NCI-H1048 (cell line): ENCODE measurements at places on chromosomes 3 and 15.

DNA sequence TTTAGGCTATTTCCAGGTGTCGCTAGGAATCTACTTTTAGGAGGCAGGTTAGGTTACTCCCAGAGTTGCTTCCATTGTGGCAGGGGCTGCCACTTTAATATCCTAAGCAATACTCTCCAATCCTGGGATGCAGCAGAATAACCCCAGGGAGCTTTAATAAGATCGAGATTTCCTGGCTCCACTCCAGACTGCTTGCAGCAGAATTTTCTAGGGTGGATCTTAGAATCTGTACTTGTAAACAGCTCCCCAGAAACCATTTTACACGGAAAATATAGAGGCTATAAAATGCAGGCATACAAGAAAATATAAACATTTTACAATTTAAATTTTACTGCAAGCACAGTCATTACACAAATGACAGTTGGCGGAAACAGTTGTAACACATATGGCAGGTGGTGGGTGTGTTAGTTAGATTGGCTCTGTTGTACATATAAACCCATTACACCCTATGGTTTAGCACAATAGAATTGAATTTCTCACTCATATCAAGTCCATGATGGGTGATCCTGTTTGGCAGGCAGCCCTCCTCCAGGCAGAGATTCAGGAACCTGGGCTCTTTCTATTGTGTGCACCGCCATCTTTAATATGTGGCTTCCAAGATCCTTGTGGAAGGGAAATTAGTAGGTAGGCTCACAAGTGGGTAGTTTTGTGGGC is 35.0 kb upstream of the TNFAIP8L3 start:
- DNase-seq: no peak

DNA sequence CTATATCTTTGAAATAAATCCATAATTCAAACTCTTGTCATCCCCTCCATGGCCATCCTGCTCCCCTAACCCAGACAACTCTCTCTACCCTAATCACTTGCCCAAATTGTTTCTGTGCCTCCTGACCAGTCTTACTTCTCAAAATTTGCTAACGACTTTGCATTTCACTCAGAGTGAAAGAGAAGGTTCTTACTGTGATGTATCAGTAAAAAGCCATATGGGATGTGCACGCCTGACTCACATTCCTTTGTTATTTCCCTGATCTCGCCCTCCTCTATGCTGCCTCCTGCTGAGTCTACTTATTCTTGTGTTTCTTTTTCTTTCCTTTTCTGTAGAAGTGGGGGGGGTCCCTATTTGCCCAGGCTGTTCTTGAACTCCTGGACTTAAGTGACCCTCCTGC is 487.2 kb upstream of the FRG2C start:
- DNase-seq: no peak

- DNase-seq: no peak
Observed at GRCh38 chr3:62785384-62785783, 89.8 kb downstream of the CADPS start.

DNA sequence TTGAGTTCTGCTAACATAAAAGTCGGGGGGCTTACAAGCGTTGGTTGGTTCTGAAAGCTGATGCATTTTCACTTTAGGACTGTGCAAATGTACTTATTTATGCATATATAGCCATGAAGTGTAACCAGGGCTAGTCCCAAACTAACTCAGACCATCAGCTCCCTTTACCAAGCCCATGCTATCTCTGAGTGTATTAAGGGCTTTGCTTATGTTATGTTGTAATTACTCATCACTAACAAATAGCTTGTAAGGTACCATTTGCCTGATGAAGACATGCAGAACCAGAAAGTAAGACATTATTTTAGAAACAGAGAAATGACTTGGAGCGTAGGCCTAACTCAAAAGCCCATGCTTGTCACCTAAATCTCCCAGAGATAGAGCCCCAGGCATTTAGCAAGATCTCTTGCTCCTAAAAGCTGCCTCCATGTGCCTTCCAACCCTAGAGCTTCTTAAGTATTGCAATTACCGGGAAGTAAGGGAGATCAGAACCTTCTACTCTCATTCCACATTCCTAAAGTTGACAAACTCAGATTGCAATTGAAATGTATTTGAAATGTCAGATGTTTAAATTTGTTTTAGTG is 362.9 kb upstream of the RBMS3 start:
- DNase-seq: no peak

- no peak for DNase-seq
Observed at GRCh38 chr15:99590913-99591646, 25.3 kb downstream of the MEF2A start.

DNA sequence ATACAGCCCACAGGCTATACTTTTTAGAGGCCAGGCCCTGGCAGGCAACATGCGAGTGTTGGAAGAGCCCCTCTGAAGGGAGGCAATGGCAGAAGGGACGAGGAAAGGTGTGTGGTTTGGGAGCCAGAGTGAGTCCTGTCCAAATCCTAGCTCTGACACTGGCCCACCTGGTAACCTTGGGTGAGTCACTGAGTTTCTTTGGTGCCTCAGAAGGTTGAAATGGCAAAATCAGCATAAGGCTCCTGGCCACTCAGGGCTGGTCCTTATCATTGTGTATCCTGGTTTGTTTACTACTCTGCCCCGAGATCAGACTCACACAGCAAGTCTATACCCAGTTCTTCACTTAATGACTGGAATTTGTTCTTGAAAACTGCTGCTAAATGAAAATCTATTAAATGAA is 71.4 kb upstream of the TLE3 start:
- no peak for DNase-seq

DNA sequence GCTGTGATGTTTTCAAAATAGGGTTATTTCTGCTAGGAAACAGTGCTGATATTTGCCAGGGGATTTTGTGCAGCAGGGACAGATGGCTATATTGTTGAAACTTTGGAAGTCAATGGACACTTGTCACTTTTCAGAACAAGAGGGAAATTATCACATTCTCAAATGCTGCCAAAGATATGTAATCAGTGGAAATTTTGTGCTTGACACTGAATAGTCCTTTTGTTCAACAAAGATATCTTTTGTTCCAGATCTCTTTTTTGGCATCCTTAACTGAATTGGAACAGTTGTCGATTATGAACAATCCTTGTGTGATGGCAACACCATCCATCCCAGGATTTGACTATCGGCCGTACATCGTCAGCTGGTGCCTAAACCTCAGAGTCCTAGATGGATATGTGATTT is 7.8 kb downstream of the CEP97 start:
- no peak for DNase-seq

GRCh38 chr3:52845157-52845556 is 10.3 kb upstream of the MUSTN1 start:
- no peak for DNase-seq

DNA sequence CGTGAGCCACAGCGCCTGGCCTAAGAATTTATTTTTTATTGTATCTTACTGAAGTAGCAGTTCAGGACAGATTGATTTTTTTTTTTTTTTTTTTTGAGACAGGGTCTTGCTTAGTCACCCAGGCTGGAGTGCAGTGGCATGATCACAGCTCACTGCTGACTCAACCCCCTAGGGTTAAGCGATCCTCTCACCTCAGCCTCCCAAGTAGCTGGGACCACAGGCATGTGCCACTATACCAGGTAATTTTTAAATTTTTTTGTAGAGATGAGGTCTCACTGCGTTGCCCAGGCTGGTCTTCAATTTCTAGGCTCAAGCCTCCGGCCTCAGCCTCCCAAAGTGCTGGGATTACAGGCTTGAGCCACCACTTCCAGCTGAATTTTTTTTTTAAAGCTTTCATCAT is 99.8 kb upstream of the HERC1 start:
- no peak for DNase-seq

- DNase-seq: no peak
Observed at GRCh38 chr15:70321172-70321819, 223.6 kb upstream of the TLE3 start.

DNA sequence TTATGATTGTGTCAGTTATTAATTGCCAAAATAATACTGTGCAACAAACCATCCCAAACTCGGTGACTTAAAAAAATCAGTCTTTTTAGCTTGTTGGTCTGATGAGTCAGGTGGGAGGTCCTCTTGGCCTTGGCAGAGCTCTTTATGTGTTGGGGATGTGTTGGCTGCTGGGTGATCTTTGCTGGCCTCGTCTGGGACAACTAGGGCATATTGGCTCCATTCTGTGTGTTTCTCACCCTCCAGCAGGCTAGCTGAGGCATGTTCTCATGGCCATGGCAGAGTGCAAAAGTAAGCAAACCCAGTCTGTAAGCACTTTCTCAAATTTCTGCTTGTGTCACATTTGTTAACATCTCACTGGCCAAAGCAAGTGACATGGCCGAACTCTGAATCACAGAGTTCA is 251.6 kb downstream of the RPLP1 start:
- DNase-seq: no peak

DNA sequence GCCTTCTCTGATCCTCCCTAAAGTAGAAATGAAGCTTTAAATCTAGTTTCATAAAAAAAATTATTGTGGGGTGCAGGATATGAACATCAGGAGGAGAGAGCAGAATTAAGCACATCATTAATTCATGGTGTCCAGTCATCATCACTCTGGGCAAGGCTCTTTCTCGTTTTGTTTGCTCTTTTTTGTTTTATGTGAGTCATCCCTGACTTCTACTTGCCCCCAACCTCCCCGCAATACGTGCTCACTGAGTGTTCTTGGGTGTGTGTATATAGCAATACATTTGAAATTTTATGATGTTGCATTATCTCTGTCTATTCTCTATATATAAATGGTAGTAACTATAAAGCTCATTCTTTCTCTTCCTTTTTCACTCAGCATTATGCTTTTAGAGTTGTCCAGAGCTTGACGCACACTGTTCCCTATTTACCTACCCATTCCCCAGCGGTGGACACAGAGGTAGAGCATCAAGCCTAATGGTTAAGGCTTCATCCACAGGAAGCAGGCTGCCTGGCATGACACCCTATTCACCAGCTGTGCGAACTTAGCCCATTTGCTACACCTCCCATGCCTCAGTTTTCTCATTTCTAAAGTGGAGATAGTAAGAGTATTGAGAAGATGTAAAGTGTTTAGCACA is 72.3 kb downstream of the CD200R1L start:
- DNase-seq: no peak

DNA sequence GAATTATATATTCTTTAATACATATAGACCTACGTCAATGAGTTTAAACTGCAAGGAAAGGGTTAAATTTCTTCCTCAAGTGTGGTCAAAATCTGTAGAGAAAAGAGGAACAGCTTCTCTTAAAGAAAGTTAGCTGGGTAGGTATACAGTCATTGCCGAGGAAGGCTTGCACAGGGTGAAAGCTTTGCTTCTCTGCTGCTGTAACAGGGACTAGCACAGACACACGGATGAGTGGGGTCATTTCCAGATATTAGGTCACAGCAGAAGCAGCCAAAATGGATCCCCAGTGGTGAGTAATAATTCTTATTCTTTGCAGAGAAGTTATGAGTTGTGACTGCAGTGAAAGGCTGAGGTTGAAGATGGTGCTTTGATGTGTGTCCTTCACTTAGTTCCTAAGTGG is at the start of gene CD86:
Gene CD86 (plus strand): TSS at position 148 of the 400 bp plus-strand sequence. CDS start 128 bp downstream, at position 276.
- DNase-seq: no peak

GRCh38 chr3:188036375-188037194 is 117.4 kb upstream of the LPP start:
- no peak for DNase-seq

DNA sequence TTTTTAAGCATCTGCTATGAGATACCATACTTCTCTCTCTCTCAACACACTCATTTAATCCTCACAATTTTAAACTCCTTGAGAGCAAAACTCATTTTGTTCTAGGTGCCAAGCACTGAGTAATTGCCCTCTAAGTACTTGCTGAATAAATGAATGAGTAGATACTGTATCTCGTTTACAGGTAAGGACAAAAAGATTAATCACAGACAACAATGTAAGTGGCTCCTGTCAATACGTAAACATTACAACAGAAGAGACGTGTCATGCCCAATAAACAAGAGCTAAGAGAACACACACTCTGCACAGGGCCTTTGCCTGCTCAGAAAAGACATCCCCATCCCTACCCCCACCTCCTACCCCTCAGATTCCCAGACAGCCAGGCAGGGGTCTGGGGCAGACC is 59.8 kb downstream of the CHSY1 start:
- no peak for DNase-seq

GRCh38 chr15:85116494-85116893 is 134.8 kb downstream of the PDE8A start:
- no peak for DNase-seq

DNA sequence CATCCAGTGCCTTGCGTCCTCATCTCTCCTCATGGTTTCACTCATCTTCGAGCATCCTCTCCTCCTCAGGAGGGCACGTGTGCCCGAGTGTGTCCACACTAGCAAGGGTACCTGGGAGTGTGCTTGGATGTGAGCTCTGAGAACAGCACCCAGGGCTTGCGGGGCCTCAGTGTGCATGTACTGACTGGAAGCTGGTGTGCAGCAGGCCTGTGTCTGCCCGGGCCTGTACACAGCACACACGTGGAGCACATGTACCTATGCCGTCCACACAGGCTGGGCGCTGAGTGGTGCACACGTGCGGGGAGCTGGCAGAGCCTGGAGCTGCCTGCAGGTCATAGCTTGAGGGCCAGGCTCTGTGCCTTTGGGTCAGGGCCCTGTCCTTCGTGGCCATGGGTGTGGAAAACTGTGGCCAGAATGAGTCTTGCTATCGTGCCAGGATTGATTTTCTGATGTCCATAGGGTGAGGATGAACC is 34.9 kb downstream of the TSPAN3 start:
- no peak for DNase-seq

DNA sequence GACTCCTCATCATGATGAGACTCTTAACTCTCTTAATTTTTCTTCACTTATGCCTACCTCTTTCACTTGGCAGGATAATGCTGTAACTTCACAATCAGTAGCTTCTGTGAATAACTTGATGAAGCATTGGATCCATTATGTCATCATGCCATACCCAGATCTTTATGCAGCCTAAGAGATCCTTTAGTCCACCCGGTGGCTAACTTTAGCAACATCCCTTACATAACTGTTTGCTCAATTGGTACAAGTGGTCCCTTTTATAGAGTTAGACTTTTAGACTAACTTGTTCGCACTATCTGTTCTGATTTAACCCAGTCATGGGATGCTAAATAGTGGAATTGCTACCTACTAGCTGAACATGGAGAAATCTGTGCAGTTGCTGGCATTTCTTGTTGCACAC is 184.5 kb downstream of the USP13 start:
- DNase-seq: no peak
